Stimulated activated CD4-positive, alpha-beta T cell treated with anti-CD3 and anti-CD28 coated beads, Interleukin-1b, Interleukin-23, amount 100 ng/mL, for 1 hour (primary cell): ENCODE measurements at places on chromosomes 5 and 9.

DNA sequence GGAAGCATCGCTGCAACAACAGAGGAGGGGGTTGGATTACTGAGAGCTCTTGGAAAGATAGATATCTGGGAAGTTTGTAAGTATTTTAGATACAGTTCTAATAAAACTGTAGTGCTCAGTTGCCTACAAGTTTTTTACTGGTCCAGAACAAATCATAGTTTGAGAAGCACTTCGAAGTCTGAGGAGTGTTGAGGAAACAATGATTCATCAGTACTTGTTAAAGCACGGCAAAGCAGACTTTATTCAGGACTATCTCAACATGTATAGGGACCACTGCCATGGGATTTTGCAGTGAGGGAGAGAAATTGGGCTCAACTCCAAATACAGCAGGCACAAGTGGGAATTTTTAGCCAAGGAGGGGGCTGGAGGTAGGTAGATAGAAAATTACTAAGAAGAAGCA is 25.3 kb upstream of the RECK start:
- no peak for DNase-seq

- DNase-seq: no peak
These were observed 13.9 kb downstream of the MAP1B start for GRCh38 chr5:72121052-72121779.

DNA sequence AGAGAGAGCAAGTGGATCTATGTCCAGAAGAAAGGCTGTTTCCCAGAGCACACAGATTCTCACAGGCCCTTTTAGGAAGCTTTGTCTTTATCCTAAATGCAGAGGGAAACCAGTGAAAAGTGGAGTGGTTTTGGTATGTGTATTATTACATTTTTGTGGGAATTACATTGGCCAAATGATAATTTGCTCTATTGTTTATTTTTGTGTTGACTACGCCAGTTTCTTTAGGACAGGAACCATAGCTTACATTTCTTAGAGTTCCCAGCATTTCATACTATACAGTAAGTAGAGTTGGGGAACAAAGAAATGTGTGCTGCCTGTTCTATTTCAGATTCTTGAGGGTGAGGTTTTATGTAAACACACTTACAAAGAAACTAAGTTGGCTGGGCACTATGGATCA is 29.4 kb upstream of the SPATA31D4 start:
- no peak for DNase-seq

DNA sequence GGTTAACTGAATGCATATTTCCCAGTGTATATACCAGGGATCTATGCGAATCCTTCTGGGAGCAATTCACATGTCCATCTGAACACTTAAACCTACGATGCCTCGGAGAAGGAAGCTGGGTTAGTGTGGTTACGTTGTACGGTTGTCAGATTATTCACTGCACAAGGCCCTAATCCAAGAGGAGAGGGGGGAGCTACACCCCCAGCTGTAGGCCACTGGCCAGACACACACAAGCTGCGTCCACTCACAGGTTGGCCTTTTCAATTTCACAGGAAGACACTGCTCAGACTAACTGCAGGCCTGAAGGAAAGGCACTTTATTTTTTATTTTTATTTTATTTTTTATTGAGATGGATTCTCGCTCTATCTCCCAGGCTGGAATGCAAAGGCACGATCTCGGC is 184.5 kb upstream of the GNA14 start:
- no peak for DNase-seq

DNA sequence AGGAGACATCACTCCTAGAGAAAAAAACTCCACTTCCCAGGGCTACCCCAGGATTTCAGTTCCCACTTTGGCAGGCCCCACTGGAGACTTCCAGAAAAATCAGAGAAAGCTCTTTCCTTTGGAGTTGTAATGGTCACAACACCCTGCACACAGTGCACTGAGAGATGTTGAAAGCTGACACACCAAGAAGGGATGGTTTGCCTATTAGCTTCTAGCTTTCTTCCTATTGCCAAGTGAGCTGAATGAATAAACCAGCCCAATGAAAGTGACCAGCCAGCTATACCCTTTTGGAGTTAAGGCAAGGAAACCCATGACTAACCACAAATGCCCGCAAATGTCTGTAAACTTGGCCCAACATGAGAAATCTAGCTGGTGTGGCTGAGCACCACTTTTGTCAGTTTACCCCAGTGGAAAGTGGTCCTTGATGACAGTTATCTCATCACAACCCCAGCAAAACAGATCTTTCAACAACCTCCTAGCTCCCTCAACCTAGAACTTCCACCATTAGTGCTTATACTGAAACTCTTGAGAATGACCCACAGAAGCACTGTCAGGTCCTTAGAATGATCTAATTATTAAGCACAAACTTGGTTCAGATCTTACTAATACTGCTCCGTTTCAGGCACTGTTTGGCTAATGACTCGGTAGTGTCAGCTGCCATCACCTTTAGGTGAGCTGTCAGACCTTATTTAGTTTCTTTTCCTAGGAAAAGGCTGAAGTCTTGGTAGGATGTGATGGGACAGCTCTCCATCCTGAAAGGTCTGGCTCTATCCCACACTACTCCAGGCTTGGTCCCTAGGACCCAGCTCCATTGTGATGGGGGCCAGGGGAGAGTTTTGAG is 11.2 kb downstream of the IRF1 start:
- DNase-seq: no peak

GRCh38 chr5:178941361-178941760 is 363 bp downstream of the ZNF454 start:
- no peak for DNase-seq

DNA sequence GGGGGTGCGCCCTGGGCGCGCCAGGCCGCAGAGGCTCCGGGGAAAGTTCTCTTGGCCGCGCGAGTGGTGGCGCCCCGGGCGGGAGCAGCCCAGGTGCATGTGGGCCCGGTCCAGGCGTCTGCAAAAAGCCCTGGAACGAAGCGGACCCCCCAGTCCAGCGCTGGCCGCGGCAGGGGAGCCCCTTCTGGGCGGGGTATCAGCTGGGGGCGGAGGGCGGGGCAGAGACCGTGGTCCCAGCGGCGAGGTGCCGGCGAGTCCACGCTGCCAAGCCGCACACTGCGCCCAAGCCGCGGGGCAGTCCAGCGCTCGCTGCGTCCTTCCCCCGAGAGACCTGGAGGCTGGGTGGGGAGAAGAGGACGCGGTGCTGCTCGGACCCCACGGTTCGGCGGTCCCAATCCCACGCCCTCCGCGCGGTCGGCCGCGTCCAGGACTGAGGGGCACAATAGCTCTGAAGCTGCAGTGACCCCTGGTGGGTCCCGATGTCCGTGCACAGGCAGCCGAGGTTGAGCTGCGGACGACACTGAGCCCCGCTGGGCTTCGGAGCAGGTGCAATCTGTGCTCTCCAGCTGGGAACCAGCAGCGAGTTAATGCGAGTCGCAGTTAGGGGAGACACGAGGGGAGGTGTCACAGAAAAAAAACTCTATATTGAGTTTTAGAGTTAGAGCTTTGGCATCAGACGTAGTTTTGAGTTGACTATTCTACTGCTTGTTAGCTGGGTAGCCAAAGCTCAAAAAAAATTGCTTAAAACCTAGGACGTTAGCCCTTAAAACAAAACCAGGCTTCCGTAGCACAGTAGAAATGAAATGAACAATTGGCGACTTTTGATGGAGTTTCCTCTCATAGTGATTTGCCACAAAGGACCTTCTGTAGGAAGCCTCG is 1.1 kb upstream of the EPB41L4A start:
- DNase-seq: no peak

DNA sequence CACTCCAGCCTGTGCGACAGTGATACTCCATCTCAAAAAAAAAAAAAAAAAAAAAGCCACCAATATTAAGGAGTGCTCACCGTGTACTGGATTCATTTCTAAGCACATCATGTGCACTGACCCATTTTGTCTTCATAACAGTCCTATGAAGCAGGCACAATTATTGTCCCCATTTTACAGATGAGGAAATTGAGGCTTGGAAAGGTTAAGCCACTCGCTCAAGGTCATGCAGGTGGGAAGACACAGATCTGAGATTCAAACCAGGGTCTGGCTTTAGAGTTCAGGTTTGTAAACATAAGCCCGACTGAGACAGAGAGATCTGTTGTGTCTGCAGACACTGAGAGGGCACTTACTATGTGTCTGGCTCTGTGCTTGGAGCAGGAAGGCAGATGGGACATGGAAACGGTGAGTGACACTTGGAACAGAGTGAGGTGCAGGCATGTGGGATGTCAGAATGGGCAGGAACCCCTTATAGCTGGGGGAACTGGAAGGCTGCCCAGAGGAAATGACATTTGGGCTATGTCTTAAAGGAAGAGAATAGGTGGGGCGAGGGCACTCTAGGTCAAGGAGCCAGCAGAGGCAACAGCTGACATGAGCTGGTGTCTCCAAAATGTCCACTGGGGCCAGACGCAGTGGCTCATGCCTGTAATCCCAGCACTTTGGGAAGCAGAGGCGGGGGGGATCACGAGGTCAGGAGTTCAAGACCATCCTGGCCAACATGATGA is 69.9 kb downstream of the STK10 start:
- DNase-seq: no peak

- DNase-seq: no peak
These were observed 76.1 kb upstream of the SAP30L start for GRCh38 chr5:154369682-154370081.
